ENCODE measurements at places on chromosomes 12 and 14.
A peak's percentile ranks its signal among the peaks of the same experiment; 100 is the strongest.

GRCh38 chr12:85060916-85061315 lies 24.8 kb downstream of the LRRIQ1 start:
- H3K4me1 ChIP-seq: no peaks in the 10 kb centered on the region
- DNase-seq: no peak
- no peak overlapping the region for H3K27ac ChIP-seq

DNA sequence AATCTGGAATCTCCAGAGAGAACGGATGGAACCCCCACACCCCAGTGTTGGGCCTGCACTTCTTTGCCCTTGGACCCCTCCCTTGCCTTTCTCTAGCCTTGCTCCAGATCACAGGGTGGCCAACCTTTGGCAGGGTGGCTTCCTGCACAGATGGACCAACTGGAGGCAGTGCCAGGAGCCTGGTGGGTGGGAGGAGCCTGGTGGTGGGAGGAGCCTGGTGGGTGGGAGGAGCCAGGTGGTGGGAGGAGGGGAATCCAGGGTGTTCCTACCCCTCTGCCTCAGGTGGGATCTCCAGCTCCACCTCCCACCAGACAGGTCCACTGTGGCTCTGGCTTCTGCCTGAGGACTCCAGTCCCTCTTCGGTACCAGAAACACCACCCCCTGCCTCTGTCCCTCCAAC lies 15.0 kb upstream of the ORAI1 start:
- H3K27me3 ChIP-seq: no peaks in the 10 kb centered on the region
- no peak overlapping the region for H3K27ac ChIP-seq
- H3K4me1 ChIP-seq: no peaks in the 10 kb centered on the region
- no peaks in the 10 kb centered on the region for H3K36me3 ChIP-seq
- no peak overlapping the region for H3K4me3 ChIP-seq
- DNase-seq: no peak

DNA sequence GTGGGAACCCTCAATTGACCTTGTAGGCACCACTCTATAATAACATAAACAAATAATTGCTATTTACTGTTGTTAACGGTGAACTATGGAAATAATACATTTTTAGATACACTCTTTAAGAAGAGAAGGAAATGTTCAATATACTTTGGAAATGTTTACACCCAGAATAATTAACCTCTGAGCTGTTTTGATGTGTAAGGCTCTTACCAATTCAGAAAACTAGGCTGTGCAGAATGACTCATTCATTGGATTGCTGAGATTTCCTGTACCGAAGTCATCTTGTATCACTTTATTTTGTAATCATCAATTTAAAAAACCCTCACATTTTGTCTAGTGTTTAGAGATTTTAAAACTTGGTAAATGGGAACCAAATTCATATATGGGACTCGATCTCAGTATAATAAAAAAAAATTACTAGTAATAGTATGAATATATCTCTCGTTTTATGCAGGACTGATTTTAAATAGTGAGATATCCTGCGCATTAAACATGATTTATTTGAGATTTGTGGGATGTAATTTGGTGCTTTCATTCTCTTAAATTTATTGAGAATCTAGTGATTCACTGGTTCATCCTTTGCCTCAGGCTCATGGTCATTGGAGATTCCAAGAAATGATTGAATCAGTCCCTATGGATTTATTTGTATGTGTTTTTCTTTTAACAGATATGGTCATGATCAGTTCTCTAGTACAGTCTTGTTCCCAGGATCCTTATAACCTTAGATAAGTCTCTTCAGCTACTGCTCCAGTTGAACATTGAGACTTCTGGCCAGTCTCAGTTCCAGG lies 3.9 kb downstream of the SAMD4A start:
- H3K4me3 ChIP-seq: no peak overlapping the region
- peaks cover 2% of the 10 kb centered on the region for H3K36me3 ChIP-seq
- no peaks in the 10 kb centered on the region for H3K27me3 ChIP-seq
- H3K4me1 ChIP-seq: peaks cover 8% of the 10 kb centered on the region

DNA sequence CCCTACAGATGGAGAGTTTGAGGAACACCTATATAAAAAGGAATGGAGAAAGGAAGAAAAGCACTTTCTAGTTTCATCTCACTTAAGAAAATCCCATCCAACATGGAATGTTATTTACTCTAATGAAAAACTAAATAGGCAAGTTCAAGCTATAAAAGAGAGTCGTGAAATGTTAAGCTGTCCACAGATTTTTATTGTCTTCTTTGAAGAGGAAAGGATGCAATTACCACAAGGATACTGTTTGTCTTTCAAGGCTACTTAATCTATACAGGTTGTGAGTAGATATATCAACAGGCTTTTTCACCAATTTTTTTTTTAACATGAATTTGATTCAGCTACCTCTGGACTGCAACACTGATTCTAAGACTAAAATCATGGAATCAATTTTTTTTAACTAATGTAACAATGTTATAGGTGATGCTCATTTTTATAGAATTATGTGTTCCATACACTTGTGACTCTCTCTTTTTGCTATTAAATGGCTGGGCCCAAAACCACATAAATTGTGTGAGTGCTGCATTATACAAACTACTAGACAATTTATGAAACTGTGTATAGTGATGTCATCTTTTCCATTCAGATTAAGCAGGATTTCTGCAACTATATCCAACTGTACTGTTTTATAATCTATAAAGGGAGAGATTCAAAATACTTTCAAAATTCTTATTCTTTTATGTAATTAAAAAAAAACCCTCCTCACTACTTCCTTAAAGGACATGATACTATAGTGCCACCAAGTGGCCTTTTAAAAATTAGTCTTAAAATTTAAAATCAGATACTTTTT lies 26.8 kb upstream of the BMAL2 start:
- no peak overlapping the region for H3K4me3 ChIP-seq
- H3K4me1 ChIP-seq: no peaks in the 10 kb centered on the region
- peaks cover 18% of the 10 kb centered on the region for H3K36me3 ChIP-seq
- H3K27me3 ChIP-seq: no peaks in the 10 kb centered on the region

GRCh38 chr14:104130974-104131651 lies 7.3 kb upstream of the KIF26A start:
- H3K27me3 ChIP-seq: peaks cover 13% of the 10 kb centered on the region
- no peak overlapping the region for H3K4me3 ChIP-seq

GRCh38 chr12:104223712-104224111 lies 8.1 kb downstream of the TXNRD1 start:
- peaks cover 4% of the 10 kb centered on the region for H3K4me1 ChIP-seq
- H3K4me3 ChIP-seq: no peak overlapping the region
- no peaks in the 10 kb centered on the region for H3K27me3 ChIP-seq
- H3K27ac ChIP-seq: no peak overlapping the region

- H3K36me3 ChIP-seq: peaks cover 9% of the 10 kb centered on the region
- no peak overlapping the region for H3K4me3 ChIP-seq
- no peaks in the 10 kb centered on the region for H3K27me3 ChIP-seq
- H3K27ac ChIP-seq: peak overlapping the region; percentile 87
- DNase-seq: peak; percentile 79
Measured at GRCh38 chr14:75147423-75148071, 20.7 kb upstream of the NEK9 start.

- no peak overlapping the region for H3K4me3 ChIP-seq
- H3K4me1 ChIP-seq: no peaks in the 10 kb centered on the region
- no peaks in the 10 kb centered on the region for H3K36me3 ChIP-seq
- no peak for DNase-seq
Measured at GRCh38 chr12:48361664-48362339, 11.1 kb upstream of the ZNF641 start.

DNA sequence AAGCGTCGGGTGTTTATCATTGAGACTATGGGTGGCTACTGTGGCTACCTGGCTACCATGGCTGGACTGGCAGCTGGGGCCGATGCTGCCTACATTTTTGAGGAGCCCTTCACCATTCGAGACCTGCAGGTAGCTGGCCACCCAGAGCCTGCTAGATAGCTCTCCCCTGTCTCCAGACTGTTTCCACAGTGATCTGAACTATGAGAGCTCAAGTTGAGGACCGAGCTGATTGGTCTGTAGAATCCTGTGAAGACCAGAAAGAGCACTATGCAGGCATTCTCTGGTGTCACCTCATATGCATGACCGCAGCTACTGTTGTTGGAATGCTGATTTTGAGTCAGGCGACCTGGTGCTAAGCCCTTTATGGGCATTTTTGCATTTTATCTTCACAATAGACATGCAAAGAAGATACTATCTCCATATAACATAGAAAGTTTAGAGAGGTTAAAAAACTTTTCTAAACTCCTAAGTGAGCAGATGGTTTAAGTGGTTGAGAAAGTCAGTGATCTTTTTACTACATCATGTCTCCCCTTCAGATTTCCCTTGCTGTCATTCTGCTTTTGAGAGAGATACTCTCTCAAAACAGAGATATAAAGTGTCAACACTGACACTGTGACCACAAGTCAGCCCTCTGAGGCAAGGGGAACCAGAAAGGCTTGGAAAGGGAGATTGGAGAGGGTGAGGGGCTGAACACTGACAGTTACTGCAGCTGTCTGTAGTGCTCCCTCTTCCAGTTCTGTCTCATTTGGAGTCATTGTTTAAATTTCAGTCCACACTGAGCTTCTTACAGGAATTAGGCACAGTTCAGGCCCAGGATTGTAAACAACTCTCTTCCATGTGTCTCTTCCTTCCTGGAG lies 14.3 kb downstream of the ASB8 start:
- no peak overlapping the region for H3K27ac ChIP-seq
- DNase-seq: no peak
- H3K27me3 ChIP-seq: no peaks in the 10 kb centered on the region
- H3K4me3 ChIP-seq: no peak overlapping the region
- no peaks in the 10 kb centered on the region for H3K4me1 ChIP-seq

- no peak for DNase-seq
- H3K27me3 ChIP-seq: no peaks in the 10 kb centered on the region
- no peak overlapping the region for H3K4me3 ChIP-seq
- H3K4me1 ChIP-seq: no peaks in the 10 kb centered on the region
Measured at GRCh38 chr12:89825591-89826449, 117.2 kb upstream of the ATP2B1 start.

DNA sequence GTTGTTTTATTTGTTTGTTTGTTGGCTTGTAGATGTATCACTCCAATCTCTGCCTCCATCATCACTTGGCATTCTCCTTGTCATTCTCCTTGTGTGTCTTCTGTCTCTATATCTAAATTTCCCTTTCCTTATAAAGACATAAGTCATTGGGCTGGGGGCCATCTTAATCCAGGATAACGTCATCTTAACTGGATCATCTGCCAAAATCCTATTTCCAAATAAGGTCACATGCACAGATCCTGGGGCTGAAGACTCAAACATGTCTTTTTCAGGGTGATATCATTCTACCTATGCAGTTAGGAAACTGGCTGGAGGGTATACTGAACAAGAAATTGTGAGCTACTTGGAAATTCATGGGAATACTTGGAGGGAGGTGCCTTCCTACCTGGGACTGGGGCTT lies 8.7 kb upstream of the CCDC60 start:
- H3K27ac ChIP-seq: no peak overlapping the region
- no peaks in the 10 kb centered on the region for H3K36me3 ChIP-seq
- no peaks in the 10 kb centered on the region for H3K4me1 ChIP-seq
- no peak overlapping the region for H3K4me3 ChIP-seq
- DNase-seq: no peak

DNA sequence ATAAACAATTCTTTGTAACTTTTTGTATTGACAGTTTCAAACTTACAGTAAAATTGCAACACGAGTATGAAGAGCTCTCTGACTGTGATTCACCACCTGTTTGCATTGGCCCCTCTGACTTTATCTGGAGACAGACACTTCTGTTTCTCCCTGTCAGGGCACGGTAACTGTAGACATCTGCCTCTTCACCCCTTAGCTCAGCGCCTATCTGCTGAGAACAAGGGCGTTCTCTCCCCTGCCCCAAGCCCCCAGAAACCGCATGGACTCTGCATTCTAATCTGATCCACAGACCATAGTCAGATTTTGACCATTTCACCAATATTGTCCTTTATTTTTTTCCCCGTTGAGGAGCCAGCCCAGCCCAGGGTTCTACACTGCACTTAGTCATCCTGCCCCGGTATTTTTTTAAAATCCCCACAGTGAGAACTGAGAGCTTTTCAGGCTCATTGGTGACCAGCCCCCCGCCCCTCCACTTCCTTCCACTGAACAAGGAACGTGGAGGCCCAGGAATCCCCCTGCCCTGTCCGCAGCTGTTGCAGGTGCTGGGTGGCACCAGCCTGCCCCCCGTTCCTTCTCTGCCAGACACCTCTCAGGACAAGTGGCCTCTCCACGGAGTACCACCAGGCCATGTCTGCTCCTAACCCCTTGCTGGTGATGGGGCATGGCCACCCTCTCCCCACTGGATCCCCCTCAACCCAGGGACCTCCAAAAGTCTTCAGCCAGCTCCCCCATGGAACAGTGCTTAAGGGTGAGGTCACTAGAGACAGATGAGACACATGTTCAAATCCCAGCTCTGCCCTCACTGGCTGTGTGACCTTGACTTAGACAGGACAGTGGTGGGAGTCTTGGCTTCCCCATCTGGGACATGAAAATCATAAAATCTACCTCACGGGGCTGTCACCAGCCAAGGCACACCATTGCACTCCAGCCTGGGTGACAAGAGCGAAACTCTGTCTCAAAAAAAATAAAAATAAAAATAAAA lies 11.2 kb downstream of the RHOF start:
- no peak for DNase-seq
- H3K36me3 ChIP-seq: peaks cover 8% of the 10 kb centered on the region
- no peaks in the 10 kb centered on the region for H3K27me3 ChIP-seq

GRCh38 chr12:131929581-131930456 lies 743 bp downstream of the PUS1 start:
- no peak for DNase-seq
- H3K4me3 ChIP-seq: peak overlapping the region; percentile 95
- peak overlapping the region; percentile 22 for H3K27ac ChIP-seq

DNA sequence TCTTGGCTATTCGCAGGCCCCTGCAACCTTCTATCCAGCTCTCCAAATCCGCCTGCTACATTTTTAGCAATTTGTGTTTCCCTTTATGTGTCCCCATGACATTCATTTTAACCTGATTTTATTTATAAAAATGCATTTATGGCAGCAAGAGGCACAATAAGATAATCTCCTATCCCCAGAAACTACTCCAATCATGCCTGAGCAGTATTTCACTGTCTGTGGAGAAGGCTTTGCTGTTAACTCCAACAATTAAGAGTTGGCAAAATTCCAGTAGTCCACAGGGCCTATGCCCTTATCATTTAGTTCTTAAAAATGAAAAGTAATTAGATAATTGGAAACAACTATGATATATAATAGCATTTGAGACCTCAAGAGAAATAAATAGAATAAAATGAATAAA lies 462.4 kb downstream of the TRHDE start:
- no peak overlapping the region for H3K27ac ChIP-seq
- H3K4me1 ChIP-seq: no peaks in the 10 kb centered on the region
- no peaks in the 10 kb centered on the region for H3K36me3 ChIP-seq
- no peak for DNase-seq
- no peaks in the 10 kb centered on the region for H3K27me3 ChIP-seq

GRCh38 chr14:34081101-34081575 lies 130.3 kb upstream of the EGLN3 start:
- H3K36me3 ChIP-seq: no peaks in the 10 kb centered on the region
- H3K4me1 ChIP-seq: no peaks in the 10 kb centered on the region

All from trophoblast cell (in vitro differentiated cells and primary cell).